ENCODE measurements at places on chromosomes 2 and 18. TPM values are rescaled to one million over a fixed set of nuclear protein-coding genes. Genes with fewer than 3 reads are reported as not detected.

The CPO gene
- 0.95 TPM for total RNA-seq

The MAP2 gene
- total RNA-seq = 14.1 TPM

The TRABD2A gene
- total RNA-seq = 0.16 TPM

The CTIF gene
- total RNA-seq = 22.5 TPM

The CYP27A1 gene
- 21.9 TPM for total RNA-seq

The EMILIN1 gene
- 225 TPM for total RNA-seq

The IL1A gene
- total RNA-seq = not detected

GRCh38 chr18:36314754-36315153 lies 17.2 kb downstream of the FHOD3 start:
- H3K27me3 ChIP-seq = no peaks in the 10 kb centered on the region
- DNase-seq = no peak
- H3K4me3 ChIP-seq = no peak overlapping the region
- H3K36me3 ChIP-seq = no peaks in the 10 kb centered on the region
- H3K4me1 ChIP-seq = no peaks in the 10 kb centered on the region

DNA sequence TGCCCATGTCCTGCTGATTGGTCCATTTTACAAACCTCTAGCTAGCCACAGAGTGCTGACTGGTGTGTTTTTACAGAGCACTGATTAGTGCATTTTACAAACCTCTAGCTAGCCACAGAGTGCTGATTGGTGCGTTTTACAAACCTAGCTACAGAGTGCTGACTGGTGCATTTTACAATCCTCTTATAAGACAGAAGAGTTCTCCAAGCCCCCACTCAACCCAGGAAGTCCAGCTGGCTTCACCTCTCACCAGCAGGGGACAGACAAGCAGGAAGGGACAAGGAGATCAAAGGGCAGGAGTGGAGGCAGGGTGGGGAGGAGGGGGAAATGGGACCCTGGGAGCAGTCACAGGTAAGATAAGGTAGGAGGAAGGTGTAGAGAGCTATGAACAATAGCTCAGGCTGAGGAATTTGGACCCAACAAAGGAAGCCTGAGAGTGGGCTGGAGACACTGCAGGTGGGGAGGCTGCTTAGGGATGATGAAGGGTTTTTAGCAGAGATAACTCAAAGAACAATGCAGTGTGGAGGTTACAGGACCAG lies 37.1 kb downstream of the SH2D6 start:
- H3K4me1 ChIP-seq = no peaks in the 10 kb centered on the region
- no peak overlapping the region for H3K27ac ChIP-seq
- no peak overlapping the region for H3K4me3 ChIP-seq
- DNase-seq = no peak

GRCh38 chr2:41828052-41828643 lies 219.7 kb upstream of the PKDCC start:
- no peaks in the 10 kb centered on the region for H3K4me1 ChIP-seq
- H3K27ac ChIP-seq = no peak overlapping the region
- no peak overlapping the region for H3K4me3 ChIP-seq
- H3K36me3 ChIP-seq = no peaks in the 10 kb centered on the region
- no peak for DNase-seq
- H3K27me3 ChIP-seq = no peaks in the 10 kb centered on the region

DNA sequence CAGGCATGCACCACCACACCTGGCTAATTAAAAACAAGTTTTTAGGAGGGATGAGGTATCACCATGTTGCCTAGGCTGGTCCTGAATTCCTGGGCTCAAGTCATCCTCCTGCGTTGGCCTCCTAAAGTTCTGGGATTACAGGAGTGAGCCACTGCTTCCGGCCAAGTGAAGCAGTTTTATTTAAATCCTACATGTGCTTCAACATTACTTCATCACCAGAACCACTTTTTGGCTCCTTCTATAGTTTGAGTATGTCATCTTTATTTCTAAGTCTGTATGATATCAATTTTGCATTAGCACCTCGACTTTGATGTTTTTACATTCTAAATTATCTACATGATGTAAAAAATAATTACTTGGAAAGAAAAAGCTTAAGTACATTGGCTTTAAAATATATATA lies 144.3 kb downstream of the FMNL2 start:
- H3K27ac ChIP-seq = no peak overlapping the region
- no peaks in the 10 kb centered on the region for H3K36me3 ChIP-seq
- H3K4me3 ChIP-seq = no peak overlapping the region

- H3K36me3 ChIP-seq = no peaks in the 10 kb centered on the region
- no peak overlapping the region for H3K4me3 ChIP-seq
- H3K4me1 ChIP-seq = no peaks in the 10 kb centered on the region
- H3K27ac ChIP-seq = no peak overlapping the region
- H3K27me3 ChIP-seq = no peaks in the 10 kb centered on the region
These were observed 10.1 kb upstream of the SULT1C4 start for GRCh38 chr2:108367561-108368175.

DNA sequence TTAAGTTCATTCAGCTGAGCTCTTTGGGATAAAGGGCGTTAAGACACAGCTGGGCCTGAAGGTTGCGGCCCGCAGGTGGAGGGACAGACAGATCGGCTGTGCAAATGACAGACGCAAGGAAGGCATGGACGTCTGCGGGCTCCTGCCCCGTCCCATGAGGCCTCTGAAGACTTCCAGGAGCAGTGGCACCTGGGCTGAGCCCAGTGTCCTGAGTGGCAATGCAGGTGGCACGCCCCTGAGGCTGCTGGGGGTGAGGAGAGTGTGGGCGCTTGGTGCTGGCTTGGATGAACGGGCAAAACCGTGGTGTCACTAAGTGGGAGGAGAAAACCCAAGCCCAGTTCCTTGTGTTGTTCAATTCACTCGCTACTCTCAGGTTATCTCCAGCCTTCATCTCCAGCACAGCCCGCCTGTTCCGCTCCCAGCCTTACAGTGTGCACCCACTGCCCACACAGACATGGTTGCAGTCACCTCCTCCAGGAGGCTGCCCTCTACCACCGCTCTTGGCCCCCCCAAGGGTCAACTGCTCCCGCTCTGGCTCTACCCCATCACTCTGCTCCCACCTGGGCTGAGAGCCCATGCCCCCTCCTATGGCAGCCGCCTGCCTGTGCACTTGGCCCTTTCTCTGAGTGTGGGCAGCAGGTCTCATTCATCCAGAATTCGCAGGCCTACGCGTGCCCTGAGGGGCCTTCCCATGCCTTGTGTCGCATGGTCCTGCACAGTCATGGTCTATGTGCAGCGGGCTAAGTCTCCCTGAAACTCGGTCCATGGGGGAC lies 50.3 kb downstream of the PTGR3 start:
- no peaks in the 10 kb centered on the region for H3K27me3 ChIP-seq
- no peaks in the 10 kb centered on the region for H3K4me1 ChIP-seq
- no peaks in the 10 kb centered on the region for H3K36me3 ChIP-seq
- H3K4me3 ChIP-seq = no peak overlapping the region
- no peak overlapping the region for H3K27ac ChIP-seq
- DNase-seq = peak; percentile 57

- H3K4me1 ChIP-seq = no peaks in the 10 kb centered on the region
- no peak for DNase-seq
- no peaks in the 10 kb centered on the region for H3K36me3 ChIP-seq
These were observed 324.3 kb upstream of the KLHL14 start for GRCh38 chr18:33097126-33097525.

GRCh38 chr2:56130463-56131070 lies 53.2 kb upstream of the CCDC85A start:
- no peaks in the 10 kb centered on the region for H3K4me1 ChIP-seq
- no peak for DNase-seq
- H3K36me3 ChIP-seq = no peaks in the 10 kb centered on the region

DNA sequence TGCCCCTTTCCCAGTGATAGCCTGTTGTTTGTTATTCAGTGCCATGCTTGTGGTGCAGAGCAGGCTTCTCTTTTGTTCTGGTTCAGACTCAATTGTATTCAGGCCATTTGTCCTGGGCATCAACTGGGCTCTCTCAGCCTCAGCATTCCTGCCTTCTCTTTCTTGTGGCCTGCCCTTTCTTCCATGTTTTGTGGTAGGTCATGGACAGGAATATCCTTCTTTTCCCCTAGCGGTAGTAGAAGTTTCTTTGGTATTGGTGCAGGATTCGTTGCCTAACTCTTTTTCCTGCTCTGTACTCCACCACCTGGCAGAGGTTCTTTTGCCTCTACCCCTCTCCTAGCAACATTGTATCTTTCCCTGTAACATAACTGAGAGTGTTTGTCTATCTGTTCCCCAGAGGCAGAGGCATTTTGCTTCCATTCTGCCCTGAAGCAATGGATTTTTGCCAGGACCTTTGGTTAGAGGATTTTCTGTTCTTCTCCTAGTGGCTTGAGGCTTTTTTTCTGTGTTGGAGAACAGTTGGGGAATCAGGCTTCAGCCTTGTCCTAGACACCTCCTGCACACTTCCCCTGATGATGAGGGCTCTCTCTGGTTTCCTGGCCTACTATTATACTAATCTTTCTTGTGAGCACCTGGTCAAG lies 68.5 kb downstream of the NCOA1 start:
- H3K27me3 ChIP-seq = no peaks in the 10 kb centered on the region
- H3K4me3 ChIP-seq = no peak overlapping the region
- no peaks in the 10 kb centered on the region for H3K36me3 ChIP-seq
- H3K4me1 ChIP-seq = peaks cover 20% of the 10 kb centered on the region
- H3K27ac ChIP-seq = no peak overlapping the region
- DNase-seq = no peak

GRCh38 chr2:181275643-181276070 lies 181.5 kb upstream of the ITGA4 start:
- peaks cover 5% of the 10 kb centered on the region for H3K4me1 ChIP-seq
- no peak for DNase-seq
- no peak overlapping the region for H3K4me3 ChIP-seq
- H3K27me3 ChIP-seq = no peaks in the 10 kb centered on the region
- no peaks in the 10 kb centered on the region for H3K36me3 ChIP-seq

DNA sequence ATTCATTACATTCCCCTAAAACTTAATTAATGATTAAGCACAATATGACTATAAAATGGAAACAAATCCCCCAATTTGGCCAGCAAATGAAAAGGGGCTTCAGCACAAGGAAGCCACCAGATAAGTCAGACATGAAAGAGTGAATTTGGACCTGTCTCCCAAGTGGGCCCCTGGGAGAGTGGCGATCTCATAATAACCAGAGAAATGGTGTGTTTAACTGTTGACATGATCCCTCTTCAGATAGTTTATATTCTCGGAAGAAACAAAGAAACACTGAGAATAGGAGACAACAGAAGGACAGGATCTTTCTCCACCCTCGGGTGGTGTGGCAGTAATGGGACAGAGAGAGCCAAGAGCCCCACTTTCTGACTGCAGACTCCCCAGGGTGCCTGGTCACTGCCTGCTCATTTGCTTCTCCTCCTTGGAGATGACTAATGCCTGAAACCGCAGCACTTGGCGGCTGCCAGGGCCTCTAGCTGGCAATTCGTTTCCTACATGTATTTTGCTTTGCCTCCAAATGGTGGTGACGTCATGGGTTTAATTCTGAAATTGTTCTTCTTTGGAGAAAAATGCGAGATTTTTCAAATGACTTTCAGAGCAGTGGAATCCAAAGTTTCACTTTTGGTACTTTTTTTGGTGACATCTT lies 46.4 kb upstream of the SPP2 start:
- no peak overlapping the region for H3K27ac ChIP-seq
- no peaks in the 10 kb centered on the region for H3K4me1 ChIP-seq
- no peak for DNase-seq
- H3K27me3 ChIP-seq = no peaks in the 10 kb centered on the region

- no peaks in the 10 kb centered on the region for H3K36me3 ChIP-seq
- DNase-seq = no peak
- H3K4me1 ChIP-seq = no peaks in the 10 kb centered on the region
- no peak overlapping the region for H3K27ac ChIP-seq
- H3K4me3 ChIP-seq = no peak overlapping the region
- no peaks in the 10 kb centered on the region for H3K27me3 ChIP-seq
These were observed 427.7 kb upstream of the LYPD1 start for GRCh38 chr2:133097666-133098065.

- H3K27ac ChIP-seq = no peak overlapping the region
- no peaks in the 10 kb centered on the region for H3K36me3 ChIP-seq
- no peaks in the 10 kb centered on the region for H3K27me3 ChIP-seq
- DNase-seq = no peak
- H3K4me1 ChIP-seq = peaks cover 34% of the 10 kb centered on the region
These were observed 123.3 kb upstream of the RND3 start for GRCh38 chr2:150610670-150611279.

DNA sequence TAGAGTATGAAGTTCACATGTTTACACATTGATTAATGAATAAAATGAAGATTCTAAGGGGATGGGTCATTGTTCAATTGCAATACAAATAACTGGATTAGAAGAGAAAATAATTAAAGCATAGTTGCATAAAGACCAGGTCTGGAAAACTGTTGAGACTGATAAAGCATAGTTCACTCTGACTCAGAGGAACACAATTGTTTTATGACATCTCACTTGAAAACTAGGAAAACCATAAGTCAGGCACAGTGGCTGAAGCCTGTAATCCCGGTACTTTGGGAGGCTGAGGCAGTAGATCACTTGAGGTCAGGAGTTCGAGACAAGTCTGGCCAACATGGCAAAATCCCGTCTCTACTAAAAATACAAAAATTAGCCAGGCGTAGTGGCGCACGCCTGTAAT lies 46.7 kb downstream of the PLA2R1 start:
- no peaks in the 10 kb centered on the region for H3K27me3 ChIP-seq
- no peaks in the 10 kb centered on the region for H3K4me1 ChIP-seq
- H3K4me3 ChIP-seq = no peak overlapping the region

GRCh38 chr18:36561046-36561445 lies 263.5 kb downstream of the FHOD3 start:
- H3K36me3 ChIP-seq = no peaks in the 10 kb centered on the region
- H3K27me3 ChIP-seq = no peaks in the 10 kb centered on the region
- no peak overlapping the region for H3K27ac ChIP-seq
- H3K4me1 ChIP-seq = no peaks in the 10 kb centered on the region
- no peak for DNase-seq
- H3K4me3 ChIP-seq = no peak overlapping the region

- no peak overlapping the region for H3K27ac ChIP-seq
- H3K4me3 ChIP-seq = no peak overlapping the region
- H3K4me1 ChIP-seq = no peaks in the 10 kb centered on the region
- no peaks in the 10 kb centered on the region for H3K36me3 ChIP-seq
- H3K27me3 ChIP-seq = no peaks in the 10 kb centered on the region
These were observed 27.3 kb upstream of the TMX3 start for GRCh38 chr18:68742206-68742605.

GRCh38 chr2:202099515-202099914 lies 26.5 kb downstream of the KIAA2012 start:
- no peaks in the 10 kb centered on the region for H3K27me3 ChIP-seq
- no peak overlapping the region for H3K27ac ChIP-seq
- H3K36me3 ChIP-seq = no peaks in the 10 kb centered on the region
- H3K4me3 ChIP-seq = no peak overlapping the region
- no peak for DNase-seq
- no peaks in the 10 kb centered on the region for H3K4me1 ChIP-seq

GRCh38 chr2:218716070-218716469 lies 5.4 kb downstream of the TTLL4 start:
- H3K36me3 ChIP-seq = no peaks in the 10 kb centered on the region
- peaks cover 16% of the 10 kb centered on the region for H3K4me1 ChIP-seq
- no peak overlapping the region for H3K27ac ChIP-seq
- no peak for DNase-seq

All from sigmoid colon (tissue), 7 donors.